ENCODE measurements at places on chromosomes 6 and 20.

GRCh38 chr6:91094341-91094740, 507.5 kb upstream of the MAP3K7 start:
- no peak for DNase-seq

DNA sequence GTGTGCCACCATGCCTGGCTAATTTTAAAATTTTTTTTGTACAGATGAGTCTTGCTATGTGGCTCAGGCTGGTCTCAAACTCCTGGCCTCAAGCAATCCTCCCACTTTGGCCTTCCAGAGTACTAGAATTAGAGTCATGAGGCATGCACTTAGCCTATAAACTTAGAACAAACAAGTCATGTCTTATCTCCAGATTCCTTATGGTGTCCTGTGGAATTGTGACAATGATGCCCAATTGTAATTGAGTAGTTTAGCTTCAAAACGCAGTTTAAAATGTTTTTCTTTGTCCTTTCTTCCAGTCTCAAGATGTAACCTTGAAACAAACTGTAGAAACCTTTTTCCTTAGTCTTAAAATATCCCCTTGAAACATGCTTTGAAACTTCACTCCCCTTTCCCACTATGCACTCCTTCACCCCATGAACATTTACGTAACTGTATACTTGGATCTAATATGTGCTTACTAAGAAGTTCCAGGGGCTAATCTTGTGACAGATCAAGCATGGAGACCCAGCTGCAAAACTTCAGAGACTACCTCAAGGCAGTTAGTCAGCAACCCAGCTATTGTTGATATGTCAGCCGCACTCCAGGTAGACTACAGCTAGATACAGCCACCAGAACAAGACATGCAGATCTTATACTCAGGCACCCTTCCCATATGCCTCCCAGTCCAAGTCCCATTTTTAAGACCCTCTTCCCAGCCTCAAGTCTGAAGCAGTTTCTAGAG, 46.2 kb downstream of the MAN1A1 start:
- no peak for DNase-seq

DNA sequence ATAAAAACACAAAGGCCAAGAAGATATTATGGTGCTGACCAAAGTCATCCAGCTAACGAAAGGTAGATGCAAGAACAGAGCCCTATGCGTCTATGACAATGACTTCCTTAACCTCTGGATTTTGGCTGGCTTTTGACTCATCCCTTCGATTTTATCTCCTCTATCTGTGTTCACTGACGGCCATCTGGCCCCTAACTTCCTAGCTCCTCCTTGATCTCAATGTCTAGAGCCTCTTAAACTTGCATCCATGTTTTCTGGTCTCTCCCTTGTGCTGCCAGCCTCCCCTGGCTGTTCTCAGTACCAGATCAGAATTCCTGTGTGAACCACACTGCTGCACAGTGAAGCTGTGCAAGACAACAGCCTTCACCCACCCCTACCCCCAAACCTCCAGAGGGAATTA, 452.9 kb downstream of the UTRN start:
- DNase-seq = no peak

GRCh38 chr20:60137657-60138245, 179.5 kb downstream of the CDH26 start:
- no peak for DNase-seq

GRCh38 chr6:150686566-150686965, 86.9 kb downstream of the PLEKHG1 start:
- no peak for DNase-seq

- no peak for DNase-seq
These were observed 124.0 kb downstream of the OGFRL1 start for GRCh38 chr6:71412559-71413140.

- no peak for DNase-seq
These were observed 23.3 kb upstream of the UST start for GRCh38 chr6:148723484-148723883.

DNA sequence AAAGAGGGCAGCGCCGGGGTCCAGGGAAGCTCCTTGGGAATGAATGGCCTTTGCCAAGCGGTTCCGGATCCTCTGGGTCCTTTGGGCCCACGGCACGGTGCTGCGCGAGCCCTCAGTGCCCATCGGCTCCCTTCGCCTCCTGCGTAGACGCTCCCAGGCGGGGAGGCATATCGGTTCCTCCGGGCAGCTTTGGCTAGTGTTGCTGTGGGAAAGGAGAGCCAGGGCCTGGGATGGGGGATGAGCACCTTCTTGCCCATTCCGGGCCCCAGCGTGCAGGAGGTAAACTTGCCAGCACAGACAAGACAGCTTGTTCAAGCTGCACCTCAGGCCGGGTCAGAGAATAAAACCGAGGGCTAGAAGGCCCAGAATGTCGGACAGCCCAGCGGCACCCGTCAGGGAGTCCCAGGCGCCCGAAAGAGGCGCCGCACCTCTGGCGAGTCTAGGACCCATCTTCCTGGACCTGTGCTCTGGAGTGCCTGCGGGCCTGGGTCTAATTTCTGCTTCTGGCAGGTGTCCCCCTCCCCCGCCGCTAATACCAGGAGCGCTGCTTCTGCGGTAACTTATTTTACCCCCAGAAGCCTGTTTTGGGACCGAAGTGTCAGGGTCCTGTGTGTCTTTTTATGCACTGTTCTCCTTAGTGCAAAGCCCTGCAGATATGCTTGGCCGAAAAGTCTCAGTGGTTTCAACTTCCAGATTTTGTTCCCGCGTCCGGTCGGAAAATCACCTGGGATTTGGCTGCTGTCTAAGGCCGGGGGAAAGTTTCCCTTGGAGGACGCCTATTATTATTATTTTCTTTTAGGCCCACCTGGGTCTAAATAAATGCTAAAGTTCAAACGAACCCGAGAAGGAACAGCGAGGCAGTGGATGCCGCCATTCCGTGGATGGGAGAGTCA, 1.7 kb upstream of the TFAP2C start:
- DNase-seq = no peak

Measured in NCI-H1930 (cell line).